ENCODE measurements at places on chromosomes 12 and 14. TPM values are rescaled to one million over a fixed set of nuclear protein-coding genes. Genes with fewer than 3 reads are reported as not detected.

The SYNDIG1L gene
- 2.5 TPM for total RNA-seq

The KRT71 gene
- total RNA-seq: not detected

The HCAR1 gene
- 0.08 TPM for total RNA-seq

The TEX52 gene
- total RNA-seq: not detected

The IAPP gene
- not detected for total RNA-seq

The ZFC3H1 gene
- total RNA-seq: 31.7 TPM

The OLR1 gene
- total RNA-seq: 4.0 TPM

The SLC25A47 gene
- 0.48 TPM for total RNA-seq

The C14orf39 gene
- 0.78 TPM for total RNA-seq

The KIF5A gene
- 0.91 TPM for total RNA-seq

The IKZF4 gene
- 2.6 TPM for total RNA-seq

The BCL2L14 gene
- not detected for total RNA-seq

The SETD3 gene
- total RNA-seq: 35.4 TPM

The BCAT1 gene
- 69.1 TPM for total RNA-seq

The AICDA gene
- not detected for total RNA-seq

The SRRM4 gene
- not detected for total RNA-seq

The PRPH gene
- not detected for total RNA-seq

The OR10G2 gene
- not detected for total RNA-seq

The B4GALNT1 gene
- 0.08 TPM for total RNA-seq

The OR6C4 gene
- not detected for total RNA-seq

The SOS2 gene
- total RNA-seq: 21.7 TPM

The OVCH1 gene
- total RNA-seq: 0.08 TPM

The RGS6 gene
- total RNA-seq: not detected

The RASSF8 gene
- total RNA-seq: 24.6 TPM

The IGF1 gene
- 0.13 TPM for total RNA-seq

The KLRD1 gene
- total RNA-seq: under 0.01 TPM

The ARHGDIB gene
- 4.0 TPM for total RNA-seq

The CELA1 gene
- not detected for total RNA-seq

The KRT73 gene
- total RNA-seq: not detected

The KRT74 gene
- total RNA-seq: not detected

The C1QL4 gene
- 0.88 TPM for total RNA-seq
